Psoas muscle (tissue), 8 donors: ENCODE measurements at places on chromosomes 7 and 10. TPM values are rescaled to one million over a fixed set of nuclear protein-coding genes. Genes with fewer than 3 reads are reported as not detected.

- DNase-seq: no peak
These were observed 110.9 kb upstream of the HDAC9 start for GRCh38 chr7:18384491-18385143.

DNA sequence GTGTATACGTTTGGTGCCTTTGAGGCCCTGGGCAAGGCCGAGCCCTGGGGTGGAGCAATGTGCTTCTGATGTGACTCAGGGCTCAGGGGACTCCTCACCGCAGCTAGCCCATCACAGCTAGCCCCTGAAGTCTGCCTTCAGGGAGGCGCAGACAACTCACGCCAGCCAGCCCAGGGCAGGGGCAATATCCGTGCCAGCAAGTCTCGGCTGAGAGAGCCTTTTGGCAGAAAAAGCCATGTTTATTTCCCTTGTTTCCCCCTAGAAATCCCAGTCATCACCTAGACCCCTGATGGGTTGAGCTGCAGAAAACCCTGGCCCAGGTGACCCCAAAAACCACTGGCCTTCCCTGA, 90.4 kb downstream of the CHST15 start:
- no peak for DNase-seq

GRCh38 chr7:25272265-25272664, 44.0 kb upstream of the NPVF start:
- DNase-seq: no peak

DNA sequence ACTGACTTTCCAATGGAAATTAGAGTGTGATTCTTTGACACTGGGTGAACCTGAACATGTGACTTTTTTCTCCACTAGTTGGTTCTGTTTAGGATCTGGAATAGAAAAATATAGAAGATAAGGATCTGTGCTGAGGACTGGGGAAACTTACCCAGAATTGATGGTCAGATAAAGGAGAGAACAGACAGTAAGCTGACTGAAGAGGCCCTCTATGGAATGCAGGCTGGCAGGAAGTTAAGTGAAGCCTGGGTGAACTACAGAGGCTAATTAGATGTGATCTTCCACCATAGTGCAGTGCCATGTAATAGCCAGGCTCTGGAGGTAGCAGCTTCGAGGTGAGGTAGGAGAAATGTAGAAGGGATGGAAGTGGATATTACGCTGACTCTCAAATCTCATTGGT, 455.3 kb downstream of the PLXDC2 start:
- DNase-seq: no peak

- DNase-seq: no peak
These were observed 7.8 kb upstream of the COMMD3 start for GRCh38 chr10:22308390-22308789.

The FAM131B gene
- total RNA-seq: 0.34 TPM

The VSTM4 gene
- 2.0 TPM for total RNA-seq

The MYL7 gene
- not detected for total RNA-seq
